ENCODE measurements at places on chromosomes 11 and 22. TPM values are rescaled to one million over a fixed set of nuclear protein-coding genes. Genes with fewer than 3 reads are reported as not detected.

GRCh38 chr11:86358720-86359119 is 16.0 kb upstream of the CCDC81 start:
- no peak for DNase-seq

- DNase-seq: no peak
These were observed 51.7 kb upstream of the NUP160 start for GRCh38 chr11:47899801-47900200.

PANX3 gene
- polyA plus RNA-seq: 0.22 TPM

DNA sequence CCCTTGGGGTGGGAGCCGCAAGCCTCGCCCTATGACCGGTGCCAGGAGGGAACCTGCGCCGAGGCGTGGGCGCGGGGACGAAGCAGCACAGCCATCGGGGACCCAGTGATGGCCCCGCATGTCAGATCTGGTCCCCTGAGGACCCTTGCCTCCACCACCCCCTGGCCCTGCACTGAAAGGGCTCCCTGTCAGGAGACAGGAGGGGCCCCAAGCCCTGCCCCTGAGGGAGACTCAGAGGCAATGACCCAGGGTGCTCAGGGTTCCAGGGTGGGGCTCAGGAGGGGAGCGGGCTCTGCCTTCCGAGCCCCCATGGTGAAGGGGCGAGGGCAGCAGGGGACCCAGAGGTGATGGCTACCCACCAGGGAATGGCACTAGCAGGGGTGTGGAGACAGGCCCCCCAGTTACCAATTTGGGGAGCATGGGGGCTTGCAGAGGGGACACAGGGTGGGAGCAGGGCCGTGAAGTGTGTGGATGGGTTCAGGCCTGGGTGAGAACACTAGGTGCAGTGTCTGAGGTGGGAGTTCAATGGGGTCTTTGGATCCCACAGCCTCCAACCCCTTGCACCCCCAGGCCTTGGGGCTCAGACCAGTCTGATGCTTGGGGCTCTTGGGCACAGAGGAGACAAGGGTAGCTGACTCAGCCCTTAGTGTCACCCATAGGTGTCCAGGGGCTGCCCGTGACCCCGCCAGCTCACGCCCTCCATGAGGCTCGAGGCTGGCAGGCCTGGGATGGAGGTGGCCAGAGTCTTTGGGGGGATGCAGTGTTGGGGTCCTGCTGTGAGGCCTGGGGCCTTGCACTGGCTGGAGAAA is 499 bp downstream of the LRRC56 start:
- no peak for DNase-seq

- DNase-seq: no peak
These were observed 43.9 kb downstream of the PDHX start for GRCh38 chr11:34960277-34960676.

GRCh38 chr11:13594044-13594443 is 74.4 kb upstream of the FAR1 start:
- DNase-seq: no peak

DNA sequence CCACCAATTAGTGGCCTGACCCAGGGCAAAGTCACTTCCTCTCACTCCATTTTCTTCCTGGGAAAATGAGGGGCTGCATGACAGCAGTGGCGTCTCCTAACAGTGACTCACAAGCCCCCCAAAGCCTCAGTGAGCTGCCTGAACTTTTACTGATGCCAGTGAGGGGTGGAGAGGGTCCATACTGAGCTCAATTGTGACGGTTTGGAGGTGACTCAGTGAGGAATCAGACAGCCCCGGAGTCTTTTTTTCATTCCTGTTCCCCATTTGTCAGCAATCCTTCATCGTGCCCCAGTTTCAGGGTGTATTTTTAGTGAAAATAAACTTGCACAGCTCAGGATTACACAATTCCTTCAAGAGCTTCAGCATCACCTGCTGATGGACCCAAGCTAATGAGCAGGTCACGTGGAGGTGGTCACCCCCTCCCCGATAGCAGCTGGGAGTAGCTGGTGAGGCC is 30.1 kb upstream of the RASD2 start:
- no peak for DNase-seq

DNA sequence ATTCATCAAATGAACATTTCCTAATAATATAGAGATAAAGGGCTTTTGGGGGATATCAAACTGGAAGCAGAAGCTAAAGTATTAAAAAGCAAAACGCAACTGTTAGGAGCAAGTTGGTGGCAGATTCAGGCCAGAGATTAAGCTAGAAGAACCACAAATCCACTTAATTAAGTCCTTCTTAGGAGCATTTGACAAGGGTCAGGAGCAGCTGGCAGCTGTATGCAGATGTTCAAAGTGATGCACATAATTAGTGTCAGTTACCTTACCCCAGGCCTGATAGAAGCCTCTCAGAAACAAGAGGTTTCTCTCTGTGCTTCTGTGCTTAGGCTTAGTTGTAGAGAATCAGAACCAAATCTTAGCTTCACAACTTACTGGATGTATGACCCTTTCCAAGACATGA is 546.5 kb upstream of the ANO5 start:
- no peak for DNase-seq

- no peak for DNase-seq
These were observed 12.4 kb downstream of the DGCR8 start for GRCh38 chr22:20092477-20092854.

- no peak for DNase-seq
These were observed 103.6 kb upstream of the ANO1 start for GRCh38 chr11:69974528-69974927.

RAG2 gene
- polyA plus RNA-seq: 0.89 TPM

IL10RA gene
- 2.7 TPM for polyA plus RNA-seq

C1QTNF4 gene
- not detected for polyA plus RNA-seq

- DNase-seq: no peak
These were observed 881.3 kb downstream of the KCNA4 start for GRCh38 chr11:29135504-29135903.

GRCh38 chr11:121368364-121369240 is 76.0 kb downstream of the SC5D start:
- DNase-seq: no peak

GRCh38 chr22:31082606-31083376 is 1.7 kb downstream of the SMTN start:
- peak; percentile 85 for DNase-seq

APOC3 gene
- polyA plus RNA-seq: not detected

NXPE4 gene
- not detected for polyA plus RNA-seq

DNA sequence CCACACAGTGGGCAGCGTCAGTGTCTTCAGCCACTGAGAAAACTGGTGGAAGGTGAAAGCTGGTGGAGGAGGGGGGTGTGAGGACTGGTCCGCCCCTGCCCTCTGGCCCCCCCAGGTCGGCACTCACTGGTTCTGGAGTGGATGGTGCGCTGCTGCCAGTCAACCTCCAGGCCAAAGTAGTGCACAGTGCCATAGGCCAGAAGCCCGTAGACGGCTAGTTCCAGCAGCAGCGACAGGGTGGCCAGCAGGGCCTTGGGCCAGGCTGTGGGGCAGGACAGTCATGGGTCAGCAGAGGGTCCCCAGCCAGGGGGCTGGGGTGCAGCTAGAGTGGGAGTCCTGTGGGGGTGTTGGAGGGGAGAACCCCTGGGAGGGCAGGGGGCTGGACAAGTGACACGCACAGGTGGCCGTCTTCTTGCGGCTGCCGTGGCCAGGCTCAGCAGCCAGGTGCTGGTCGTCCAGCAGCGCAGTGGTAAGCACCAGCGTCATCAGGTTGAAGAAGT is 2.2 kb downstream of the LMF2 start:
- DNase-seq: no peak

DNA sequence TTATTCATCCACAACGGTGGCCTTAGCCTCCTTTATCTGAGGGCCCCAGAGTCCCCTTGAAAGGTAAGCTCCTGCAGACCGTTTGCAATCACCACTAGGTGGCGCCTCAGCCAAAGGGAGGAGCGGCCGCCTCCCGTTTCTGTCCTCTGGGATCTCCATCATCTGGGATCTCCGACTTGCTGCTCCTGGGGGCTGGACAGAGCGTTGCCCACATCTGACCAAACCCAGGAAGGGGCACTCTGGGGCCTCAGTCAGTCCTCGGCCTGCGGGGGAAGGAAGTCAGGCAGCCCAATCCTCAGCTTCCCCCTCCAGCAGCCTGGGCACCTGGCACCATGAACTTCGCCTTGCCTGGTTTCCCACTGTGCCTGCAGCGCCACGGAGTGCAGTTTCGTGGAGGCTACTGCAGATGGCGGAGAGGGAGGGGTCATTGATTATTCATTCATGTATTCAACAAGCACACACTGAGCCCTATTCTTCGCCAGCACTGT is 23.5 kb downstream of the TP53I11 start:
- peak; percentile 78 for DNase-seq

APLNR gene
- polyA plus RNA-seq: 1.4 TPM

DNA sequence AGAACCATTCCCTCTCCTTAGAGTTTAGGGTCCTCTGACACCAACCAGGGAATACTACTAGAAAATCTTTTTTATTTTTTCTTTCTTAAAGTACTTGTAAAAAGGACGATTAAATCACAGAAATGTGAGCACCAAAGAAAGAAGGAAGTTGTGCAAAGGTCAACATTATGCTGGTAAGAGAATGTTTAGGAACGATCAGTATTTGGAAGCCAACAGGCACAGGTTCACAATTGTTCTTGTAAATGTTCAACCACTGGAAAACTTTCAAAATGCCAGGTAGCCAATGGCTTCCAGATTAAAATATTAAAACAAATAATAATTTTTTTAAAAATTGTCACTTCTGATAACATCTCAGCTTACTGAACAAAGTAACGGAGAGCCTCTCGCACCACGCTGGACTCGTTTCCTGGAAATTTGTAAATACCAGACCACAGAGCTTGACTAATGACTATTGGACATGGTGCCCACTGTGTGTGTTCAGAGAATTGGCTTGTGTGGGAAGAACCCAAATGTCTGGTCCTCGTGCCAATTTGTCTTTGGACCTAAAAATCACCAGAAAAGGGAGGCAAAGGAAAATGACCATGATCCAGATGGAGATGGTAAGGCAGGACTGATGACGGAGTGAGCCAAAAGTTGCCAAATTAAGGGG is 20.8 kb downstream of the COMMD9 start:
- DNase-seq: no peak

GRCh38 chr11:27159335-27159679 is 118.7 kb downstream of the BBOX1 start:
- no peak for DNase-seq

DNA sequence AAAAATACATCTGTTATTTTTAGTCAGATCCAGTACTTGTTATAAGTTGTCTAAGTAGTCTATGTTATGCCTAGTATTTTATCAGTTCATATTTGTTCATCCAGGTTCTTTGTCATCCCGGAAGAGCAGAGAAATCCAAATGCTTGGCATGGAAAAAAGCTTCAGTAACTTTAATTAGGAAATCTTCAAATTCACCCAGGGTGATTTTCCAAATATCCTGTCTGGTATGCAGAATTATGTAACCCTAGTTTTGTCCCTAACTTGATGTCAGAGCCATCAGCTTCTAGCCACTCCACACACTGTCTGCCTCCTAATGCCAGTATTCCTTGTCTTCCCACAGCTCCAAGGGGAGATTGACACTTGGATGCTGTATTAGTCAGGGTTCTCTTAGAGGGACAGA is 216.2 kb downstream of the ARHGAP42 start:
- no peak for DNase-seq

AMOTL1 gene
- polyA plus RNA-seq: 13.3 TPM

DNA sequence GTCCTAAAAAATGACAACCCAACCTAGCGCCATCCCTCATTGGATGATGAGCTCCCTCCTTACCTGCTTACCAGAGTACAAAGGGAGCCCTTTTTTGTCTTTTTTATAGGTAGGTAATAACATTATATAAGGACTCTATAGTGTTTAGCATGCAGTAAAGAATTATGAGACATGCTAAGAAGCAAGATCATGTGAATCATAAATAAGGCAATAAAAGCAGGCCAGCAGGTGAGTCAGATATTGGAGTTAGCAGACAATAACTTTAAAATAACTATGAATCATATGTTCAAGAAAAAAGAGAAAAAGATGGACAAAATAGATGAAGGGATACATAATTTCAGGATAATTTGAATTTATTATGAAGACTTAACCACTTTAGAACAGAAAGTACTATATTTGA is 81.5 kb downstream of the GRK3 start:
- no peak for DNase-seq

DNA sequence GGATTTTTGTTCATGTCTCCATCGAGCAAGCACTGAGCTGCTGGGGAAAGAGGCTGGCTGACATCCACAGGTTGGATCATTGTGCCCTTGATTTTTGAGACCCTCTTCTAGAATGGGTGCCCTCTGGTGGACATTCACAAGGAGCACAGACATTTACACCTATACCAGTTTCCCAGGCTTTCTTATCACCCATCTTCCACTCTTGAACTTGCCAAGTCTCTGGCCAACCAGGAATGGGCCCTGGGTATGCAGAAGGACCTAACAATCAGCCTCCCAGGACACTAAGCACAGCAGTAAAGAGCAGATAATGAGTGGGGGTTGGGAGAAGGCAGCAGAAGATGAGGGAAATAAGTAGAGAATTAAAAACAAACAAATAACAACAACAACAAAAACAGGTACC is 5.7 kb upstream of the INTS4 start:
- peak; percentile 65 for DNase-seq

GRCh38 chr11:101825531-101825930 is 89.3 kb upstream of the CEP126 start:
- no peak for DNase-seq

- DNase-seq: no peak
These were observed 3.4 kb downstream of the FJX1 start for GRCh38 chr11:35621620-35622019.

TRIM48 gene
- not detected for polyA plus RNA-seq

DNA sequence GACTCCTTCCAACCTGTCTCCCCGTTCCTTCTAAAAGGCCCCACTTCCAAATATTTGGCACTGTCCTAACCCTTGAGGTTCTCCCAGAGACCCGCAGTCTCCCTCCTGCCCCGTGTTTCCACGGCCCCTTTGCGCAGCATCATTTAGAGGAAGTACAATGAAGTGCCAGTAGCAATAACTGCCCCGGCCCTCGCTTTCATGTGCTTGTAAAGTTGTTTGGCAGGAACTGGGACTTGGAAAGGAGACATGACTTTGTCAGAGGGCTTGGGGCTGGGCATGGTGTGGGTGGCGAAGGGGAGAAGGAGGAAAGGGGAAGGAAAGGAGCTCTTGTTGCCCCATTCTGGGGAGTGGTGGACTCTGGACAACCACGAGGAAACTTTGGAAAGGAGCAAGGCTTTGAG is 2.6 kb downstream of the CD44 start:
- no peak for DNase-seq

CYP2D6 gene
- not detected for polyA plus RNA-seq

DNA sequence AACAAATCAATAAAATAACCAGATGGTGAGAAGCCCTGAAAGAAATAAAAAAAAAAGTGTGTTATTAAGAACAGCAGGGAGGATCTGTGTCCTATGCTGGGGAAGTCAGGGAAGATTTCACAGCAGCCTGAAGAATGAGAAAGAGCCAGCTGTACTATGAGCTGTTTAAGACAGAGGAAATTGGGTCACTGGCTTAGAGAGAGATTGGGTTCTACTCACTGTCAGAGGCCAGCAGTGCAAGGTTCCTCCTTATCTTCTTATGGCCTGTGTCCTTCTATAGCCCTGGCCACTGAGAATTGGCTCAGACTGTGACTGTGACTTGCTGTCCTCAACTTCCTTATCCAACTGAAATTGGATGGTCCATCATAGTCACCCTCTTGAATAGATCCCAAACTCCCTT is 54.8 kb upstream of the FDX1 start:
- no peak for DNase-seq

- no peak for DNase-seq
These were observed 619 bp downstream of the LRRC75B start for GRCh38 chr22:24592058-24592850.

- peak; percentile 88 for DNase-seq
These were observed 85.9 kb downstream of the ZNF280B start for GRCh38 chr22:22422629-22423112.
